ENCODE measurements at places on chromosomes 3 and 15.

DNA sequence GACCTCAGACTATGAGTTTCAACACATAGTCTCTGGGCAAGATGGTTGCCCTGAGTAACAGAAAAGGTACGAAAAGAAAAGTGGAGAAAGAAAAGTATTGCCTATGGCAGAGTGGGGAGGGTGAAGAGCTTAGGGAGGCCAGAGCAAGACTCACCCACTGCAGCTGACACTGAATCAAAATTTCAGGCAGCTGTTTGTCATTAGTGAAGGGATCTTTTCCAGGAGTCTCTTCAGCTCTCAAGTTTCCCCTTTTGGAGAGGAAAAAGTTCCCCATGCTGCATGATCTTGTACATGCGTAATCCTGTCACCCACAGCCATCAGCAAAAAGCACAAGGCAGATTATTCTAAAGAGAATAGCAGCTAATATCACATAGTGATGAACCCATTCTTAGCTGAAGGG, 616.9 kb upstream of the GBE1 start:
- no peak for DNase-seq

GRCh38 chr3:1469687-1470086, 376.9 kb downstream of the CNTN6 start:
- no peak for DNase-seq

GRCh38 chr15:62895905-62896316, 146.6 kb upstream of the TPM1 start:
- DNase-seq = peak; percentile 91

DNA sequence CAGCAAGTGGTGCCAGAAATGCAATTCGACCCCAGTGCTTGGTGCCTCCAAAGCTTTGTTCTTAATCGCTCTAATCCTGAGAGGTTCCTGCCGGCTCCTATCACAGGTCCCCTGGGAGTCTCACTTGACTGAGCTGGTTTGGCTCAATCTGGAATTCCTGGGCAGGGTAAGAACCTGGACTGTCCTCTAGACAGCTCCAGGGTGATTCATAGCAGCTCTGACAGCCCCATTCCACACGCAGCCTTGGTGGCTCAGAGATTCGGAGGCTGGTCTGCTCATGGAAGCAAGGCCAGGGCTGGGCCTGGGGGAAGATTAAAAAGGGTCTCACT, 37.9 kb downstream of the MYO5C start:
- peak; percentile 39 for DNase-seq

DNA sequence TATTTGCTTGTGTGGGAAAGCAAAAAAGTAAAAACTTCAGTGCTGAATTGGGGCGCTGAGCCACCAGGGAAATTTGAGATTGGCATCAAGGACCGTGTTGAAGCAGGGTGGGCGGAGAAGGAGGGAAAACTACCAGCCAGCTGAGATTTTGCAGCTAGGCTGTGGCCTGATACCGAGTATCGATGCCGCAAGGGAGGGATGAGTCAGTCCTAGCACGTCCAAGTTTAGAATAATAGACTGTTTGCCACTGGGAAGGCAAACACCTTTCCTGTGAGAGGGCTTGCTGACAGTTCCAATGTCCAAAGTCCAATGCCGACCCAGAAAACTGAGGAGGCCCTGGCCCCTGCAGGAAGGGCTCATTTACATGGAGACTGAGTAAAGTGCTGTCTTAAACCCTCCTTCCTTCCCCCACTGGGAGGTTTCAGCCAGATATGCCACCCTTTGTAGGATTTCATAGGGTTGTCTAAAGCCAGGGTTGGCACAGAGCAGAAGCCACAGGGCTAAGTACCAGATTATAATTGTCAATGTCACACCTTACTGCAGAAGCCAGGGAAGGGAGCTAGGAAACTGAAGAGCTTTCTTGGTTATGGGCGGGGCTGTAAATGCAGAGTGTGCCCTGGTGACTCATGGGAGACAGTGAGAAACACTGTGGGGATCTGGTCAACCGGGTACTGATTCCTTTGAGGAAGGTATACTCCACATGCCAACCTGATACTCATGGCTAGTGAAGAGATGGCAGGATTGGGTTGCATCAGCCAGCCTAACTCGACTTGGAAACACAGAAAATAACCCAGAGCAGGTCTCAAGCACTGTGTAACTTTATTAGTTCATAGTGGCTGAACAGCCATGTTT, 28.4 kb upstream of the PIK3CB start:
- peak; percentile 72 for DNase-seq

GRCh38 chr3:31635545-31635944, 102.8 kb downstream of the STT3B start:
- no peak for DNase-seq

DNA sequence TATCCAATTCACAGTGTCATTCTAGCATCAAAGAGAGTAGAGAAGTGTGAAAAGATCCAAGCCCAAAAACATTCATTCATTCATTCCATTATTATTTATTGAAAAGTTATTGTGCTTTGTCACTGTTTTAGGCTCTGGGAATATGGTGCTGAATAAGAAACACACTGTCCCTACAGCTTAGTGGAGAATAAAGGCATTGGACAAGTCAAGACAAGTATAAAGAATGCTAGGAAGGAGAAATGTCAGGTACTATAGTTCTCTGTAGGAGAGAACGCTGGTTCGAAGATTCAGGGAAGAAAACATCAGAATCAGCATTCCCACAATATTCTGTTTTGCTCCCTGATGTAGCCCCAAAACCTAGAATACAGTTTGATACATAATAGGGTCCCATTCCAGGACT, 128.8 kb upstream of the CHRM5 start:
- no peak for DNase-seq
